ENCODE measurements at places on chromosomes 5 and 9. TPM values are rescaled to one million over a fixed set of nuclear protein-coding genes. Genes with fewer than 3 reads are reported as not detected.
A peak's percentile ranks its signal among the peaks of the same experiment; 100 is the strongest.

DNA sequence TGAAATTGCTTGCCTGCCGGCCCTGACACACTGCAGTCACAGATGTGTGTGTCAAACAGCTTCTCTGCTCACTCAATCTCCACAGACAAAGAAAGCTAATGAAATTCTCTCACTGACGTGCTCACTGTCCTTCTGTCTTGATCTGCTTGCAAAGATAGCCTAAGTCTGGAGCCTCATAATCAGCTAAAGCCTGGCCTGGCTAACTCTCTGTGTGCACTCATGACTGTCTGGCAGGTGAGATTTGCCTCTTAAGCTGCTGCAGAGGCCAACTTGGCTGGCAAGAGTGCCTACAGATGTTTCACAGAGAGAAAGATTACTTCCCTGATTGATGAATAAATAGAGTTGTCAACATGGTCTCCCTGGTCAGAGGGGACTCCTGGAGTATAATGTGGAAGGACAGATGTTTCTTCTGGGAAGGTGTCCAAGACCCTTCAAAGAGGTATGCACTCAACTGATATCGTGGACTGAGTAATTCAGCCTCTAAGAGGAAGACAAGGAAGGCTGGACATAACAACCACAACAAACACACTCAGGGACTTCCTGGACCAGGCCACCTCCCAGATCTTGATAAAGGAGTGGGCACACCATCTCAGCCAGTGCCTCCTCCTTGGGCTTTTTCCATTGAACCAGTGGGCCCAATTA, 362.0 kb downstream of the SPOCK1 start:
- DNase-seq = peak; percentile 75

- DNase-seq = peak; percentile 75
These were observed 14.7 kb upstream of the CCIN start for GRCh38 chr9:36154331-36154952.

- no peak for DNase-seq
These were observed 142.0 kb upstream of the ALDH1B1 start for GRCh38 chr9:38250279-38251035.

The MYOZ3 gene
- 10.4 TPM for total RNA-seq

The FAM221B gene
- total RNA-seq = 1.2 TPM

The EFNA5 gene
- 15.2 TPM for total RNA-seq

The SLC25A2 gene
- 1.9 TPM for total RNA-seq

All from umbilical cord (tissue), 2 donors.